Stomach (tissue), 19 donors: ENCODE measurements at places on chromosomes 2 and 18. TPM values are rescaled to one million over a fixed set of nuclear protein-coding genes. Genes with fewer than 3 reads are reported as not detected.

Gene CPS1
- total RNA-seq: under 0.01 TPM

GRCh38 chr2:122105171-122105876 lies 349.9 kb downstream of the TSN start:
- DNase-seq: no peak

GRCh38 chr2:158969715-158970240 lies 1.3 kb downstream of the TANC1 start:
- DNase-seq: peak; percentile 63

Gene ABCG5
- not detected for total RNA-seq

- DNase-seq: no peak
Observed at GRCh38 chr18:47284721-47285395, 33.4 kb upstream of the SKOR2 start.

- peak; percentile 37 for DNase-seq
Observed at GRCh38 chr2:129757915-129758783, 221.3 kb upstream of the RAB6C start.

DNA sequence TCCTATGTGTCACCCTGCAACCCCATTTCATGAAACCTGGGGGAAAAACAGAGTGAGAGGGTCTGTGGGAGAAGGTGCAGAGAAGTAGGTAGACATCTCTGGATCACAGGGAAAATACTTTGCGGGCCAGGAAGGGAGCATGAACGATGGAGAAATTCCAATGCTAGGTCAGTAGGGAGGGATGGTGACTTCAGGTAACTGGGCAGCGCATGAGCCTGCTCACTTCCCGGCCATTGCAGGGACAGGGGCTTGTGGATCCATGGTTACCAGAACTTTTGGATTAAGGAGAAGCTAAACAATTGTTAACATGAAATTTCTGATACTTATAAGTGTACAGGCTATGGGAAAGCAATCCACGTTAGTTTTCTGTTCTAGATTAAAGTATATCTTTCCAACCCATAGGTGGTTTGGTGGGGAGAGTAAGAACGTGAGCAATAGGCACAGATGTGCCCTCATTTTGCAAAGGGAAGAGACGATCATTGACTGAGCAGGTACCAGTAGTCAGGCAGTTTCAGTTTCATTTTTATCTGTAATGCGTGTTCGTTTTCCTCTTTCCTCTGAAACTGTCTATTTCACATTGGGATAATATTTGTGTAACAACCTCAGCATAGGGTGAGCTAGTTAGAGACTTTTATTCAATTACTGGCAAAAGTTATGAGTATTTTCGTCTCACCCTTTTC lies 65.0 kb downstream of the NYAP2 start:
- DNase-seq: no peak

DNA sequence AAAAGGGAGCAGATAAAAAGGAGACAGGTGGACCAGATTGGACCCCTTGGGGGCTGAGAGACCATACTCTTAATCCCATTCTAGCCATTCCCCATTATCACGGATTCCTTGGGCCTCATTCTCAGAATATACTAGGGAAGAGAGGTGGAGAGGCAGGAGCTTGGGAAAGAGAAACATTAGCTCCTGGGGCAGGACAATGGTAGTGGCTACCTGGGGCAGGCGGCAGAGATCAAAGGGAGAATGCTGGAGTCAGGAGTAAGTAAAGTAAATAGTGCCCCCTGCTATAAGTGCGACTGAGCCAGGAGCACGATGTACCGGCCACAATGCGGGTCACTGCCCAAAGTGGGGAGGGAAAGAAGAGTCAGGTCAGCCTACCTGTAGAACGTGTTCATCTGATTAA lies 20.4 kb upstream of the IHH start:
- DNase-seq: peak; percentile 79

Gene RSAD2
- total RNA-seq: 1.6 TPM

- DNase-seq: no peak
Observed at GRCh38 chr2:225091336-225091735, 49.1 kb upstream of the DOCK10 start.
